ENCODE measurements at places on chromosomes 16 and 17.

- no peak for DNase-seq
Observed at GRCh38 chr17:56656701-56657327, 63.3 kb downstream of the NOG start.

GRCh38 chr17:30132615-30133014 lies 16.0 kb downstream of the NSRP1 start:
- DNase-seq, result no peak

DNA sequence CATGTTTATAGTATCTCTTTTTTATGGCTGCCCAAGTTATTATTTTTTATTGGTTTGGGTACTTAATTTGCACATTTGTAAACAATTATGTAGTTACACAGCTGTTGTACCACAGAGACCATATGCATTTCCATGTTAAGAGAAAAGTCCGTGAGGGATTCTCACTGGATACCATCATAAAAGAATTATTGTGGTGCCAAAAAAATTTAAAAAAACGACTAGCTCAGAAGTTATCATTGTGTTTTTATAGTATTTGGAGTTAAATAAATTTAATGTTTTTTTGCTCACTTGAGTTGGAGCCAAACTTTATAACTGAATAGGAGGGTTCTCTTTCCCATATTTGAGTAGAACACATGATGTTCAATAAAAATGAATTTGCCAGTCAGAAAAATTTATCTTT lies 618.7 kb downstream of the WWOX start:
- DNase-seq, result no peak

GRCh38 chr16:8943966-8944759 lies 19.5 kb downstream of the USP7 start:
- no peak for DNase-seq

DNA sequence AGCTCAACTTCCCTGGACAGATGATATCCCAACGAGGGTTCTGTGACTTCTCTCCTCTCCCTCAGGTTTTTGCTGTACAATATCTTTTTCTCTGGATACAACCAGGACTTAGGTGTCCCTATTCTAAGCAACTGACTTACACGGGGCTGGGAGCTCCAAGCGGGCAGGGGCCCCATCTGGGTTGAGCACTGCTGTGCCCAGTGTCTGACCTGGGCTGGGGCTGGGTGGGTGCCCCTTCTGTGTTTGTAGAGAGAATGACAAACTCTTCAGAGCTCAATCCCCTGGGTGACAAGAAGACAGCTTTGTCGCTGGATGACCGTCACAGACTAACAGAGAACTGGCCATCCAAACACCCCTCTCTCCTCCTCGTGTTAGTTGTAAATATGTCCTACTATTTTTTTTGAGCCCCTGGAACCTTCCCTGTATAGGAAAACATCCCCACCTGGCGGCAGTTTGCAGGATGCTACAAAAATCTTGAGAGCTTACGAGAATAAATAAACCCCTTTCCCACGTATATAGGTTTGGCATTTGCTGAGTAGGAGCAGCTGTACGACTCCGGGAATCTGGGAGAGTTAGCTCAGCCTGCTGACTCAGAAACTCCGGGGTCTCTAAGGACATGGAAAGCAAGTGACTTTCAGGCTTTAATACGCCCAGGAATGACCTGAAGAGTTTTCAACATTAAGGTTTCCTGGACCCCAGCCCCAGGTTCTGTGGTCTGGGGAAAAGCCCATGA lies 23.7 kb upstream of the RCVRN start:
- no peak for DNase-seq

- DNase-seq, result no peak
Observed at GRCh38 chr16:2860826-2861567, 3.0 kb upstream of the PRSS22 start.

DNA sequence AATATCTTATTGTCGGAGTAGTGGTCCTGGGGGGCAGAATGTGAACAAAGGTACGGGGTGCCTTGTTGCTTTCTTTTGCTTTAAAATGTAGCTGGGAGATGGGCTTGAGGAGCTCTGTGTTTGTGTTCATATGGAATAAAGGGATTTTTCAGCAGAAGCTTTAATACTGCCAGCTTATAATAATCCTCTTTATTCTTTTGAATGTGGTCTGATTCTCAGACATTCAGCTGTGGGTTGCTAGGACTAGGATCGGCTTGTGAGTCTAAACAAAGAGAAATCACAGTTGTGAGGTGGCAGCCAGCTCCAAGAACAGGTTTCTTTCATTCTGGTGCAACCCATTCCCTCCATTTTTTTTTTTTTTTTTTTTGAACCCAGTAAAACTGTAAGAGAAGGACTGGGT lies 7.2 kb downstream of the MRPL58 start:
- no peak for DNase-seq

DNA sequence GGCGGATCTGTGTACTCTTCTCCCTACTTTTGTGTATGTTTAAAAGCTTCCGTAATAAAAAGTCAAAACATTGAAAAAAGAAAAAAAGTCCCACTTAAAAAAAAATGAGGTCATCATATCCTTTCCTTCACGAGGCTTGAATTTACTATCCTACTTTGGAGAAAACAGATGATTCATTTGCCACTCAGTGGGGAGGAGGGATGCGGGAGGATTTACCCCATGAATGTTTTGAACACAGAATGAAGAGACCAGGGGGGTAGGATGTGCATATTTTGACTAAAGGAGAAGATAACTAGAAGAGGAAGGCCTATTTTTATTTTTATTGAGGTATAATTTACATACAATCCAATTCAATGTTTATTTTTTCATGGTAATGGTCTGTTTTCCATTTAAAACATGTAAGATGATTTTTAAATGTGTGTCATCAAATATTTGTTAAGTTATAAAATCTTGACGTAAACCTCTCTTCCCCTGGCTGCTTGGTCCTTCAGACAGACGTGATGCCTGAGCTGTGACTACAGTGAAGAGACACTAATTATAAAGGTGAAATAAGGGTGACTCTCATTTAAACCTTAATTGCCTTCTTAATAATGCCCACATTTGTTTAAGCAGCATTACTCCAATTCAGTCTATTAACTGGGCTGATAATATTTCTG lies 135.4 kb upstream of the AXIN2 start:
- DNase-seq, result no peak

GRCh38 chr17:76884995-76885893 lies 17.0 kb downstream of the MGAT5B start:
- no peak for DNase-seq

- DNase-seq, result no peak
Observed at GRCh38 chr16:70681382-70682238, 4.2 kb downstream of the MTSS2 start.

- no peak for DNase-seq
Observed at GRCh38 chr17:56480501-56480900, 113.0 kb upstream of the NOG start.

DNA sequence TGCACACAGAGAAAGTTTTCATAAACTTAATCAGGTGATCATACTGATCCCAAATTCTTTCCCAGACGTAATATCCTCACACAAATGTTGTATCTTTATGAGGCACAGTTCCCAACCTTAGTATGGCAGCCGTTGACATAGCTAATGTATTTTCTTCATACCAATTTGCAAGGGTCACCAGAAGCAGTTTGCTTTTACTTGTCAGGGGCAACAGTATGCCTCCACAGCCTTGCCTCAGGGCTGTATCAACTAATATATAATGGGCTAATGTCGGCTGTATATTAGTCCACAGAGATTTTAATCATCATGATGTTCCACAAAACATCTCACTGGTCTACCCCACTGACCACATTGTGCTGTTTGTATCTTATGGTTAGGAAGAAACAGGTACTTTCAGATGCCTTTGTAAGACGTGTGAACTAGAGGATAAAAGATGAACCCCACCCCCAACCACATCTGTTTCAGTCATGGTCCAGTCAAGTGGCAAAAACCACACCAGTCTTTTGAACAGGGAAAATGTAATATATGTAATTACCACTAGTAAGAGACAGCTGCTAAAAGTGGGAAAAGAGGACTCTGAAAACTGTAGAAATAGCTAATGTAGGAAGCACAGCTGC lies 55.2 kb downstream of the GAN start:
- no peak for DNase-seq

- no peak for DNase-seq
Observed at GRCh38 chr16:12763517-12763916, 40.2 kb downstream of the CPPED1 start.

- DNase-seq, result no peak
Observed at GRCh38 chr16:580141-580945, 9.5 kb upstream of the RAB40C start.

DNA sequence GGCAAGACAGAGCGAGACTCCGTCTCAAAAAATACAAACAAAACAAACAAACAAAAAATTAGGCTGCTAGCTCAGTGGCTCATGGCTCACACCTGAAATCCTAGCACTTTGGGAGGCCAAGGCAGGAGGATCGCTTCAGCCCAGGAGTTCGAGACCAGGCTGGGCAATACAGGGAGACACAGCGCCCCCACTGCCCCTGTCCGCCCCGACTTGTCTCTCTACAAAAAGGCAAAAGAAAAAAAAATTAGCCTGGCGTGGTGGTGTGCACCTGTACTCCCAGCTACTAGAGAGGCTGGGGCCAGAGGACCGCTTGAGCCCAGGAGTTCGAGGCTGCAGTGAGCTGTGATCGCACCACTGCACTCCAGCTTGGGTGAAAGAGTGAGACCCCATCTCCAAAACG lies 531 bp upstream of the CDH1 start:
- DNase-seq, result no peak

GRCh38 chr17:82775001-82775823 lies 23.3 kb downstream of the TBCD start:
- peak; percentile 70 for DNase-seq

DNA sequence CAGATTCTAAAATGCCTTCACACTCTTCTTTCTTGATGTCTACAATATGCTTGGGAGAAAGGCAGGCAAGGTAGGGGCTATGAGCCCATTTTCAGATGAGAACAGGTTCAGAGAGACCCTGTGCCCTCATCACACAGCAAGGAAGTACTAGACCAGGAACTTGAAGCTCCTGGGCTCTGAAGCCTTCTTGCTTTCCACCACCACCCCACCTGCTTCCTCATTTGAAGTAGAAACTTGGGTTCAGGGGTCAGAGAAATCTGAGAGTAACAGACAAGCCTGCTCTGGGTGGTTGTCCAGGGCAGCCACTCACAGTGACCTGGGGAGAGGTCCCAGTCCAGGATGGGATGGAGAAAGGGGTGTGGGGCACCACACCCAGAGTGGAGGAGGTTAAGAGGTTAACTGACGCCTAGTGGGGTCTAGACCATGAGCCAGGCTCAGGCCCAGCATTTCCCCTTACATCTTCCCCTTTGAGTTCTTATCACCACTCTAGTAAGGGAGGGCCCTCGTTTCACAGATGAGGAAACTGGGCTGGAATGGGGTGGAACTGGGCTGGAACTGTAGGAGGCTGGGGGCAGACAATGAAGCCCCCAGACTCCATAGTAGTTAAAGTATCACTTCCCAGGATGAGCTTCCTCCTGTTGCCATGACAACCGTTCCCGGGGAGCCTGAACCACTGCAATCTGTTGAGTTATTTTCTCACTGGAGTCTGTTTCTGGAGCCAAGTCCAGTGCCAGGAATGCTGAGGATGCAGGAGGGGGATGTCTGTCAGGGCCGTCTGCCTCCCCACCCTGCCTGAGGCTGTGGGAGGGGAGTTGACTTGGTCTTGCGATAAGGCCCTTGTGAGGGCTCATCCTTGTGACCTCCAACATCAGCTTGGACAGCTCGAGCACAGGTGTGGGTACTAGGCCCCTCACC lies 16.2 kb upstream of the PHF12 start:
- DNase-seq, result no peak

GRCh38 chr17:46158323-46159296 lies 34.6 kb downstream of the KANSL1 start:
- DNase-seq, result no peak

GRCh38 chr16:14301169-14302030 lies 230.3 kb downstream of the MRTFB start:
- DNase-seq, result peak; percentile 28

GRCh38 chr16:82814059-82814458 lies 187.3 kb downstream of the CDH13 start:
- DNase-seq, result no peak

Measured in stimulated activated naive CD8-positive, alpha-beta T cell treated with anti-CD3 and anti-CD28 coated beads, Interleukin-15, Interleukin-2, amounts not matched to agents 100 U/mL and 50 U/mL, for 24 hours (primary cell).